ENCODE measurements at places on chromosomes 16 and 17.

DNA sequence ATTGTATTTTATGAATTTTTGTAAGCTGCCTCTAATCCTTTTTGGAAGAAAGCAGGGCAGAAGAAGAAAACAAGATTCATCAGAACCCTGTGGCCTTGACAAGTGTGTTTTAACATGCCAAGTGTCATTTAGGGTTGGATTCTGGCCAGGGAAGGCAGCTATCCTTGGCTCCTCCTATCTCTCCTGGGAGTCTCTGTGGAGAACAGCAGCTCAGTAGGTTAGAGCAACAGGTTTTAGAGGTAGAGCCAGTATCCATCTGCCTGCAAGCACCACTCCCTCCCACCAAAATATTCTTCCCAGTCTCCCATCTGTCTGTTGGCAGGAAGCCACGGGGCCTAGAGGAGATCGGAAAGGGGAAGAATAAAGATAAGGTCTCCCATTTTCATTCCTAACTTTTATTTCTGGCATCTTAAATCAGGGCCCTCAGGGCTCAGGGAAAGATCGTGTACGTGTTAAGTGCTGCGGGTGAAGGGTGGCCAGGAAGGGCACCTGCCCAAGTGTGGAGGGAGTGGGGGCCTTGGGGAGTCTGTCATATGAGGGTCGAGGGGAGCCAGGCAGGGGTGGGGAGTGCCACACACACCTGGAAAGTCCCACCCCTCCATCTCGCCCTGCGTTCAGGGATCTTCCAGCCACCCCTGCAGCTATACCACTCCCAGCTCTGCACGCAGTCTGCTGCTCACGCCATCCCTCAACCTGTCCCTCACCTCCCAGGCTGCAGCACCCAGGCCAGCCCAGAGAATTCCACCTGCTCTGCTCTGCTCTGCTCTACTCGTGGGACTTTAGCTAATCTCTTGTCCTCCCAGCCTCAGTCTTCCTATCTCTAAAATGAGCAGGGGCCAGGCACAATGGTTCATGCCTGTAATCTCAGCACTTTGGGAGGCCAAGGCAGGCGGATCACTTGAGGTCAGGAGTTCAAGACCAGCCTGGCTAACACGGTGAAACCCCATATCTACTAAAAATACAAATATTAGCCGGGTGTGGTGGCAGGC is 17.1 kb upstream of the CPSF4L start:
- DNase-seq: no peak

GRCh38 chr16:31145398-31145990 is 4.4 kb downstream of the PRSS36 start:
- no peak for DNase-seq

DNA sequence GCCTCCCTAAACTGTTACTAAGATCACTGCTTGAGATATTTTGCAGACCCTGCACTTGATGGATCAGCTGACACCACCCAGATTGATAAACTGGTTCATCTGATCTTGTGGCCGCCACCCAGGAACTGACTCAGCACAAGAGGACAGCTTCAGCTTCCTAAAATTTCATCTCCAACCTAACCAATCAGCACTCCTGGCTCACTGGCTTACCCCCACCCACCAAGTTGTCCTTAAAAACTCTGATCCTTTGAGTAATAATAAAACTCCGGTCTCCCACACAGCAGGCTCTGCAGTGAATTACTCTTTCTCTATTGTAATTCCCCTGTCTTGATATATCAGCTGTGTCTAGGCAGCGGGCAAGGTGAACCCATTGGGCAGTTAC is 174.8 kb downstream of the UTP18 start:
- no peak for DNase-seq

GRCh38 chr17:40355804-40356758 is 8.5 kb downstream of the GJD3 start:
- no peak for DNase-seq

DNA sequence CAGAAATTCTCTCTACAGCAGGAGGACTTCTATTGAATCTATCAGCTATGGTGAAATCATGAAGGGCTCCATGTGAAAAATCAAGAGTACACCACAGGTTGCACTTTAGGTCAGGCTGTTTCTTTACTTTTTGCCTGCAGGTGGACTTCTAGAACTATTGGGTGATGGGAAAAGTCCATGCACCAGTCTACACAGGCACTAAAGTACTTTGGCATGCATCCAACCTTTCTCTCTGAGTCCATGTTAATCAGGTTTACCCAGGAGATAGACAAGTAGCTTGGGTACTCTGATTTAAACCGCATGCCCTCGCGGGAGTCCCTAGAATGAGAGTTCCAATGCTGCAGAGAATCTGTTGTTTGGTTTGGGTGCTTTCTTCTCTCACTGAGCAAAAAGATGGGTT is 9.1 kb upstream of the ANKFN1 start:
- DNase-seq: no peak

DNA sequence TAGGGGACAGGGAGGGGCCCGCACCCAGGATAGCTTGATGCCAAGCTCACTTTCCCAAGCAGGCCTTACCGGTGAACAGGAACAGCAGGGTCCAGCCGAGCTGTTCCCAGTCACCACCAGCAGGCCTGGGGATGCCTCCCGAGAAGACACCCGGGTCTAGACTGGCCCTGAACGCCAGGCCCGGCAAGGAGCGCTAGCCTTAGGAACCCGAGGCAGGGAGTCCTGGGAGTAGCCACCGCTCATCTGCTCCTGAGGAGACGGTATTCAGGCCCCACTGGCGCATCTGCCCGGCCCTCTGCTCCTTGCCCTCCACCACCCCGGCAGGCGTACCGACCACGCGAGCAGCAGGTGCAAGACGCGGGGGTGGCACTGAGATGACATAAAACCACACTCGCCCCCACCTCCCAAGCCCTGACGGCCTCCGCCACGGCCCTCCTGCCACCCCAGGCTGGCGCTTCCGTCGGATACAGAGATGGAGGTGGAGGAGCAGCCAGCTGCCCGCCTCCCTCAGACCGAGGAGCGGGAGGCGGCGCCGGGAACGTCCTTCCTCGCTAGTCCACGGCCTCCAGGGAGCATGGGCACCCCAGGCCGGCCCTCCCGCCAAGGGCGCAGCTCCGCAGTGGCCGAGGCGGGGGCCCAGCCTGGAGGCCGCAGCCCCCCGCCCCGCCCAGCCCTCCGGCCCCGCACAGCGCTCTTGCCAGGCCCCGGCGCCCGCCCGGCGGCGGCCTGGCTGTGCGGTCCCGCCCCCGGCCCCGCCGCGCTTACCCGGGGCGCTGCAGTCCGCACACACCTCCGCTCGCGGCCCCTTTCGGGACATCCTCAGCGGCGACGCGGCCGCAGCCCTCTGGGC is 661 bp downstream of the GIT1 start:
- DNase-seq: no peak

DNA sequence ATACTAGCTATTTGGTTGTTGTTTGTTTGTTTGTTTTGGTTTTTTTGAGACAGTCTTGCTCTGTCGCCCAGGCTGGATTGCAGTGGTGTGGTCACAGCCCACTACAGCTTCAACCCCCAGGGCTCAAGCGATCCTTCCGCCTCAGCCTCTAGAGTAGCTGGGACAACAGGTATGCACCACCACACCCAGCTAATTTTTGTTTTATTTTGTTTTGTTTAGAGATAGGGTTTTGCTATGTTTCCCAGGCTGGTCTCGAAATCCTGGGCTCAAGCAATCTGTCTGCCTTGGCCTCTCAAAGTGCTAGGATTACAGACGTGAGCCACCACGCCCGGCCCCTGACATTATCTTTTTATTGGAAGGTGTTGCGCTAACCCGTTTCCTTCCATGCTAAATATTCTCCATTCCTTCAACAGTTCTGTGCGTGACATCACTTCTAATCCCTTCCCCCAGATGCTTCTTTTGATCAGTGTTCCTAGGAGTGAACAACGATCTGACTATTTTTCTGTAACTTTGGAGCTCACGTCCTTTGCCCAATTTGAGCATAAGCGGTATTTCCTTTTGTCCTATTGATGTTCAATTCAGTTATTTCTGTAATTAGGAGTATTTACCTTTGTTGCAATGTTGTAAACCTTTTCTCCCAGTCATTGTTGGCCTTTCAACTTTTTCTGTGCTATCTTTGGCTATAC is 30.2 kb upstream of the EMP2 start:
- no peak for DNase-seq

- DNase-seq: no peak
Observed at GRCh38 chr17:55722742-55723487, at the start of gene TMEM100. Gene TMEM100, minus strand, starts transcription at chr17:55722864. Its CDS starts 1,794 bp downstream, at chr17:55721070.

DNA sequence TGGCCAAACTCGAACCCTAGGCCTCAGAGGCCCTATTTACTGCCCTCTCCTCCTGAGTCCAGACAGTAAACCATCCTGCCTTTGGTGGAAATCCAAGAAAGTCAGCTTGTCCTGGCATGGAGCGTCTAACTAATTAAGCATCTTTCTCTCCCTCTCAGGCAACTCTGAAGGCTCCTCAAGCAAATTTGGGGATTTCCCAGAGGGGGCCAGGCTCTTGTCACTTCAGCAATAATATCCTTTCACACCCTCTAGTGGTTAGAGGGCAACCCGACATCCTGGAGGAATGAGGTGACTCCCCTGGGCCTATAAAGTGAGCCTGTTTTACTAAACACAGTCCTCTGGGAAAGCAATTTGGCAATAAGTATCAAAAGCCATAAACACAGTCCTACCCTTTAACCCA is 60.4 kb downstream of the NOG start:
- no peak for DNase-seq

DNA sequence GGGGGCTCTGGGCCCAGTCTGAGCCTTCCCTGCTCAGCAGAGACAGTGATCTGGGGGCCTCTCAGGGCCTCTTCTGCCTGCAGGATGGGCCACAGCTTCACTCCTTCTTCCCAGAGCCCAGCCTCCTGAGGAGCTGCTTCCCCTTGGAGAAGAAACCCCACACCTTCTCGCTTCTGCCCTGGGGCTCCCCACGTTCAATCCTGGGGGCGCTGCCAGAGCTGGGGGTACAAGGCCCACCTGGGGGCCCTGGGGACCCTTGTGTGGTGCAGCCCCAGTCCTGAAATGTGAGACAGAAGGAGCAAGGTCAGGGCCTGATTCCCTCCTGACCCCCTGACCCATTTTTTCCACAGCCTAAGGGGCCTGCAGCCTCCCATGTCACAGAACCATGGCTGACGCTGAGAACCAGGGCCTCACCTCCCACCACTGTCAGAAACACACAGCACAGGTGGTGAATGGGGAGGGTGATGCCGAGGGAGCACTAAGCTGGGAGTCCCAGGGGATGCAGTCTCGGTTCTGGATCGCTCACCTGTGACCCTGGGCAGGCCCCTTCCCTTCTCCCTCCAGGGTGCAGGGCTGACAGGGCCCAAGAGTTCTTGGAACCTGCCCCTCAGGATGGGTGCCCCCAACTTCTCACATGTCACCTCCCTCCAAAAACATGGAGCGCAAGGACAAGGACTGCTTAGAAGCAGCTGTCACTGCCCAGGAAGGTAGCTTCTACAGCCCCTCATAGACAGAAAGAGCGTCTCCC is 21.6 kb upstream of the MPO start:
- no peak for DNase-seq

- no peak for DNase-seq
Observed at GRCh38 chr17:78029697-78030096, 71.2 kb downstream of the TNRC6C start.

GRCh38 chr17:79544142-79544914 is 66.5 kb downstream of the RBFOX3 start:
- no peak for DNase-seq

DNA sequence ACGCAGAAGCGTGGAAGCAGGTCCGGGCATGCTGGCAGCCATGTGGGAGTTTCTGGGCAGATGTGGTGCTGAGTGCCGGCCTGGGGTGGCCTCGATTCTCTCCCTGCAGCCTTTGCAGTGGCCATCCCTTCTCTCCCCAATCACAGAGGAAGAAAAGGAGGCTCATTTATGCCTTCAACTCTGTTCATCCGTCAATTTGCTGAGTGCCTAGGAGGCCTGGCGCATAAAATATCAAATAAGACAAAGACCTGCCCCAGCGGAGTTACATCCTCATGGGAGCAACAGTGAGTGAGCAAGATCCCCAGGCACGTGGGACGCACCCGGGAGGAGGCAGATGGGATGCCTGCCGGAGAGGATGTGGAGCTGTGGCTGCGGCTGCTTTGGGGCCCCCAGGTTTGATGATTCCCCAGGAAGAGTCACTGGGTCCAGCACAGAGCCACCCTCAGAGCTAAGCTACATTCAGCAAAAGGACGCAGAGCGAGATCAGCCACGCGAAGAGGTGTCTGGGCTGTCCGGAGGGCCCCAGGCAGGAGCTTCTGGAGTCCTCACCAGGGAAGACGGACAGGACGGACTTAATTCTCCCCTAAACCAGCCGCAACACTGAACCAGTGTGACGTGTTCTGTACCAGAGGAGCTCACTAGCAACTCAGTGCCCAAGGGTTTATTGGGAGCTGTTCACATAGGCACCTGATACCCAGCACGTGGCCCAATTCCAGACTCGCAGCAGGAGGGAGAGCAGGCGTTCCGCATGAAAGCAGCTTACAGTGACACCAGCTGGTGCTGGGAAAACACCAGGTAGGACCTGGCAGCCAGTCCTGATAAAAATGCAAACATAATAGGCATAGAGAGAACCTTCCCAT is 11.3 kb downstream of the CA5A start:
- DNase-seq: no peak

DNA sequence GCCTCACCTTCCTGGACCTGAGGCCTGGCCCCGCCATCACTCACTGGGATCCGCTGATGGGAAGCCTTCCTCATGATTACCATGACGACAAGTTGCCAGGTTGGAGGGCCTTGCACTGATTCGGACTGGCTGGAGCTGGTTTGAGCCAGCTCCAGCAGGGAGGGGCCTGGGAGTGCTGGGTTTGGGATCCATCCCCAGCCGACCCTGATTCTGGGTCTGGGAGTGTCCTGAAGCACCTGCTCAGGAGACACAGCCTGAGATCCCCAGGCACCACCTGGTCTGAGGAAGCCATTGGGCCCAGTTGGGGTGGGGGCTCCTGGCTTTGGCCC is 5.9 kb upstream of the BAIAP3 start:
- no peak for DNase-seq

GRCh38 chr16:74601126-74601871 is 5.6 kb downstream of the GLG1 start:
- DNase-seq: peak; percentile 35

DNA sequence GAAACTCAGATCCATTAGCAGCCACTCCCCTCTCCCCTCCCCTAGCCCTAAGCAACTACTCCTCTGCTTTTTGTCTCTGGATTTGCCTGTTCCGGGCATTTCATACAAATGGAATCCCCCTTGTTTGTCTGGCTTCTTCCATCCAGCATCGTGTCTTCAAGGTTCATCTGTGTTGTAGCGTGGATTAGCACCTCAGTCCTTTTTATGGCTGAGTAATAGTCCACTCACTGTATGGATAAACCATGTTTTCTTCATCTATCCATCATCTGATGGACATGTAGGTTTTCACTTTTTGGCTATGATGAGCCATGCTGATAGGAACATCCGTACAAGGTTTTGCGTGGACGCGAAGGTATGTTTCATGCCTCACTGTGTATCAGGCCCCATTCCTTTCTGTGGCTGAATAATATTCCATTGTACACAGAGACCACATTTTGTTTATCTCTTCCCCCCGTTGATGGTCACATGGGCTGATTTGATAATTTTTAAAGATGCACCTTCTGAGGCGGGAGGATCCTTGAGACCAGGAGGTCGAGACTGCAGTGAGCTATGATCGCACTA is 8.9 kb upstream of the GSE1 start:
- no peak for DNase-seq

GRCh38 chr16:17159617-17160016 is 311.1 kb downstream of the XYLT1 start:
- no peak for DNase-seq

- DNase-seq: peak; percentile 23
Observed at GRCh38 chr17:37488607-37489196, 989 bp upstream of the DUSP14 start.
